ENCODE measurements at places on chromosomes 5 and 9. TPM values are rescaled to one million over a fixed set of nuclear protein-coding genes. Genes with fewer than 3 reads are reported as not detected.

Gene INSL4
- not detected for total RNA-seq

Gene FAM153A
- not detected for total RNA-seq

Gene ADGRD2
- not detected for total RNA-seq

Gene RACK1
- 4,370 TPM for total RNA-seq

Gene PCDHB4
- 0.17 TPM for total RNA-seq

Gene SLC1A1
- 8.4 TPM for total RNA-seq

Gene CNTFR
- total RNA-seq, result not detected

Gene HBEGF
- total RNA-seq, result 30.6 TPM

Gene STC2
- total RNA-seq, result 11.7 TPM

Gene CYLC2
- not detected for total RNA-seq

Gene CDX1
- not detected for total RNA-seq

Gene LMX1B
- not detected for total RNA-seq

Gene MED27
- total RNA-seq, result 10.9 TPM

Gene OR2Y1
- total RNA-seq, result not detected

Gene SOWAHA
- total RNA-seq, result not detected

Gene TAF11L5
- total RNA-seq, result not detected

Gene ARL14EPL
- total RNA-seq, result not detected

Gene PCDHGA9
- total RNA-seq, result 3.6 TPM

Gene MEIKIN
- total RNA-seq, result not detected

Gene ZCCHC7
- total RNA-seq, result 17.9 TPM

Gene ZBED3
- total RNA-seq, result 6.1 TPM

Gene ANXA2R
- total RNA-seq, result 7.7 TPM

Gene PCDHA1
- 0.17 TPM for total RNA-seq

Gene PCDHB5
- total RNA-seq, result 1.7 TPM

Gene CDHR2
- total RNA-seq, result under 0.01 TPM

Gene IRGM
- not detected for total RNA-seq

Gene SMC5
- 24.4 TPM for total RNA-seq

Gene ADGRV1
- under 0.01 TPM for total RNA-seq

Gene TRPM6
- 1.2 TPM for total RNA-seq

Gene GFI1B
- total RNA-seq, result not detected

Gene KIAA0825
- 1.9 TPM for total RNA-seq

Gene BARHL1
- not detected for total RNA-seq

Gene KLF4
- 4.6 TPM for total RNA-seq

Gene LIX1
- not detected for total RNA-seq

Gene GCNT1
- 9.9 TPM for total RNA-seq

Gene HRH2
- total RNA-seq, result not detected

Gene LCN1
- not detected for total RNA-seq

Gene SH3RF2
- 0.17 TPM for total RNA-seq

Gene IFNA21
- not detected for total RNA-seq

Gene RAB24
- 20.8 TPM for total RNA-seq
